ENCODE measurements at places on chromosomes 3 and 15.
A peak's percentile ranks its signal among the peaks of the same experiment; 100 is the strongest.

DNA sequence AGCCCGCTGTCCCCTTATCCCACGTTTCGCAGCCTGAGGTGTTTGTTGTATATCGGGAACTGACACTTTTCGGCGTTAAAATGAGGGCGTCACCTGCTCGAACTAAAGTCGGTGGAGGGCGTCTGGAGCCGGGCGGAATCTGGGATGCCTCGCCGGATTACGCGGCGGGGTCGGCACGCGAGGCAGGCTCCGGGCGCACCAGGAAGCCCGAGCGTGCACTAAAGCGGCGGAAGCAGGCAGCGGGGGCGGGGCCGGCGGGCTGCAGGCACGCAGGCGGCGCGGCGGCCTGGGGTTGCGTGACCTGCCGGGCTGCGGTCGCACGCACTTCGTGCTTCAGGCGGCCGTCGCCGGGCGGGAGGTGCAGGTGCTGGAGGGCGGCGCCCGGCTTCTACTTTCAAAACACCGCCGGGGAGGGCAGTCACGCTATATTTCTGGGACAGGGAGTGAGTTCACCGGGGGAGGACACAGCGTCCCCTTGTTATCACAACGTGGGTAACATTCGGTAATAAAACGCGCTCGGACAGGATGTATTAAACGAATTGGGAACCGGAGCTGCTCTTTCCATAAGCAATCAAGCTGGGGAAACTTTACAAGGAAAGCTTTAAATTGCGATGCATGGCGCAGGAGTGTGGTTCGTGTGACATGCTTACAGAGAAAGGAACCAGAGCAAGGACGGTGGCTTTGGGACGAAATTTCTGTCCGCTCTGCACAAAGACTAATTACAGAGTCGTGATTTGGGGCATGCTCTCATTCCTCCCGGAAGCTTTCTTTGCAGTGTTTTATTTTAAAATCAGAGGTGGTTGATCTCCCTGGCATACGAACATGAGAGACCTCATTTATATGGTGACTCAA, 9.1 kb upstream of the LEKR1 start:
- peak; percentile 91 for DNase-seq

DNA sequence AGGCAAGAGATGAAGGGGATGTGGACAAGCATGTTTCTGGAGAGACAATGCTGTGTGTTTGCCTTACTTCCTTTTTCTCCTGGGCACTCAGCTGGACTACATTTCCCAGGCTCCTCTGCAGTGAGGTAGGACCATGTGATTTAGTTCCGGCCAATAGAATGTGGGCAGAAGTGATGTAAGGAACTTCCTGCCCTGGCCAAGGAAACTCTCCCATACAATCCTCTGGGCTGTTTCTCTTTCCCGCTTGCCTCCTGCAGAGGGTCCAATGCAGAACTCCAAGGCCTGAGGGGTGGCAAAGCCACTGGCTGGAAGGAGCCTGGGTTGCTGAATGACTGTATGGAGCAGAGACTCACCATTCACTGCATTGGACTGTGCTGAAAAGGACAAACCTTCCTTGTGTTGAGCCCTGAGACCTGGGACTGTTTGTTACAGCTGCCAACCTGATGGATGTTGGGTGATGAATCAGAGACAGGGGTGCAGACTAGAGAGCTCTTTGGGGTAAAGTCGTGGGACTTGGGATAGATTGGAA, 82.7 kb upstream of the SLC6A6 start:
- DNase-seq, result peak; percentile 39

DNA sequence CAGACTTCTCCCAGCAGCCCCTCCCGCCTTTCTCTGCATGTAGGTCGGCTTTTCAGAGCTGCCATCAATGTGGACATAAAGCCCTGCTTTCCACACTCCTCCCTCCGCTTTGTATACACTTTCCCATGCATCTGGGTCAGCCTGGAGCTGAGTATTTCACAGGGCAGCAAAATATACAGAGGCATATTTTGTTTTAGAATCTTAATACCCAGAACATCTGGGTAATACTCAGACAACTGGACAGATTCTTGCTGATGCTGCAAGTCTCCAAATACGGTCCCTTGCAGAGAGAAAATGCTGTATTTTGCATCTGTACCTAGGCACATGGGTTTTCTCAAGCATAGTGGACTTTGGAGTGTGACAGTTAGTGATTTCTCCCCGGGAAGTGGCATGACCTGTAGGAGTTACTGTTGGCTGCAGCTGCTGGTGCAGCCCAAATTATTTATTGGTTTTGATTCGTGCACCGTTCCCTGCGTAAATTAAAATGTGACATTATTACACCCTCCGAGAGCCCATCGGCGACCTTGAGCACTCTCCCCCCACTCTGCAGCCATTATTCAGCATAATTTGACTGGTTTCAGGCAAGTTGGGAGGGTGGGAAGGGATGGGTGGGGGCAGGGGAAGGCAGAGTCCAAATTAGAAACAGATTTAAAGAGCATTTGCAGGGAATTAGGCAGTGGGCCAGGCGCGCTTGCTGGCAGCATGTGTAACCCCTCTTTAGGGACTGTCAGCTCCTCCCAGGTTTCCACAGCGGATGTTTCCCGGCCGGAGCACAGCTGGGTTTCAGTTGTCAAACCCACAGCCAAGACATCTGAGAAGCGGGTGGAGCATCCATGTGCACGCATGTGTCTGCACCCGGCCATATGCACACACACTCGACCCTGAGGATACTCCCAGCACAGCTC, 100.8 kb downstream of the CPN2 start:
- peak; percentile 57 for DNase-seq

GRCh38 chr3:159280386-159281191, 478.7 kb downstream of the MFSD1 start:
- no peak for DNase-seq
